NCI-H1092 (cell line): ENCODE measurements at places on chromosomes 2 and 18.

- DNase-seq = no peak
Measured at GRCh38 chr18:79768745-79769144, 29.0 kb upstream of the KCNG2 start.

DNA sequence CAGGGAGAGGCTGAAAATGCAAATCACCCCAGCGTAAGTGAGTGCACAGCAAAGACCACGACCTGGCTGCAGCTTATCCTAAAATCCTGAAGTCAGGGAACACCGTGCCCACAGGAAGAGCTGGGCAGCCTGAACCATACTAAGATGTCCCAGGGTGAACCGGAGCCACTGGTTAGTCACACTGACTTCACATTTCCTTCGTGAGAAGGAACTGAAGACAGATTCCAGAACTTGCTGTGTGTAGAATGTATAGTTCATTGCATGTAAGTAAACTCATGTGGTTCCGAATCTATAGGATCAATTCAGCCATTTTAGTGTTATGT, 84.6 kb upstream of the NDUFV2 start:
- DNase-seq = no peak

DNA sequence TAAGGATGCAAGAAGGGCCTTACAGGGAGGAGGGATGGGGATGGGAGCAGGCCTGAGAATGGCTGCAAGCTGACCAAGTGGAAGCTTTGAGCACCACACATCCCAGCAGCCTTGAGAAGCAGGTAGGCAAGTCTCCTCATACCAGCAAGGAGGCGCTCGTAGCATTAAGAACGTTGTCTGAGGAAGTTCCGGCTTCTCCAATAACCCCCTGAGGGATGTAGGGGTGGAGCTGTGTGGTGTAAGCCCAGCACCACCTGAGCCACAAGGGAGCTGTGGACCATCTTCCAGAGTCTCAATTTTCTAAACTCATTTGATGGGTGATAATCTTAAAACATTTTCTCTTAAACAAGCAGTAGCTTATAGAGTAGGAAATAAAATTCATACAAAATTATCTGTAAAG, 50.6 kb downstream of the ST3GAL5 start:
- DNase-seq = no peak

- DNase-seq = no peak
Measured at GRCh38 chr2:113133704-113134598, 6.6 kb downstream of the IL1RN start.

GRCh38 chr2:9565436-9566153, 10.0 kb upstream of the ADAM17 start:
- no peak for DNase-seq

- DNase-seq = no peak
Measured at GRCh38 chr2:88842656-88843460, 151.4 kb downstream of the RPIA start.

DNA sequence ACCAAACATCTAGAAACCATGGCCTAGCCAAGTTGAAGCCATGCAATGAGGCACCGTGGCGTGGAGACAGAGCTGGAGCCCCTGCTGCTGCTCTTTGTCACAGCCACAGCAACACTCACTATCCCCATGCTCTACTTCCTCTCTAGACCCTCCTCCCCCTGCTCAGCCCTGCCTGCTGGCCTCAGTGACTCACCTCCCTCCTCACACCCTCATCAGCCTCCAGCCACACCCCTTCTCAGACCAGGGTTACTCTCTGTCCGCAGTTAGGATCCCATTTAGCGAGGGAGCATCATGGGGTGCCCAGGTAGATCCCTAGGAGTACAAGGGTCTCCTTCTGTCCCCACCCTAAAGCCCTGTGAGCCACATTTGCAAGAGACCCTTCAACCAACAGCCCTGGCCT, 25.4 kb upstream of the SOX11 start:
- no peak for DNase-seq

DNA sequence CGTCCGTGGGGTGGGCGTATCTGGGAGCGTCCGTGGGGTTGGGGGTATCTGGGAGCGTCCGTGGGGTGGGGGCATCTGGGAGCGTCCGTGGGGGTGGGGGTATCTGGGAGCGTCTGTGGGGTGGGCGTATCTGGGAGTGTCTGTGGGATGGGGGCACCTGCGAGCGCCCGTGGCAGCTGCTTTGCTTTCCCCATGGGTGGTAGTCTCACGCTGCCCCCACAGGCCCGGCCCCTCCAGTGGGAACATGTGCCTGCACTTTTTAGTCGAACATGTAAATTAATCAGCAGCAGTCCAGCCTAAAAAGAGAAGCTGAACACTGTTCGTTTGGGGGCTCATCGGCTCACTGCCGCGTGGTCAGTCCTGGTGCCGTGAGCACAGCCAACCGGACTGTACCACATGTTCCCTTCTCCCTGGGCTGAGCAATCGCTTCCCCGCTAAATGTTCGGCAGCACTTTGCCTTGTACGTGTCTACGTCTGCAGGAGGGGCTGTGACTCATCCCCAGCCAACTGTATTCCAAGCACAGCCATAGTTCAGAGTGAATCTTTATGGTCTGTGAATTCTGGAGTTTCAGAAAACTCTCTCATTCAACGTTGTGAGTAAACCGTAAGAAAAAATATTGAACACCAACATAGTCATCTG, 271.5 kb downstream of the AGAP1 start:
- no peak for DNase-seq

- DNase-seq = no peak
Measured at GRCh38 chr2:98902209-98903063, 33.6 kb downstream of the CRACDL start.

DNA sequence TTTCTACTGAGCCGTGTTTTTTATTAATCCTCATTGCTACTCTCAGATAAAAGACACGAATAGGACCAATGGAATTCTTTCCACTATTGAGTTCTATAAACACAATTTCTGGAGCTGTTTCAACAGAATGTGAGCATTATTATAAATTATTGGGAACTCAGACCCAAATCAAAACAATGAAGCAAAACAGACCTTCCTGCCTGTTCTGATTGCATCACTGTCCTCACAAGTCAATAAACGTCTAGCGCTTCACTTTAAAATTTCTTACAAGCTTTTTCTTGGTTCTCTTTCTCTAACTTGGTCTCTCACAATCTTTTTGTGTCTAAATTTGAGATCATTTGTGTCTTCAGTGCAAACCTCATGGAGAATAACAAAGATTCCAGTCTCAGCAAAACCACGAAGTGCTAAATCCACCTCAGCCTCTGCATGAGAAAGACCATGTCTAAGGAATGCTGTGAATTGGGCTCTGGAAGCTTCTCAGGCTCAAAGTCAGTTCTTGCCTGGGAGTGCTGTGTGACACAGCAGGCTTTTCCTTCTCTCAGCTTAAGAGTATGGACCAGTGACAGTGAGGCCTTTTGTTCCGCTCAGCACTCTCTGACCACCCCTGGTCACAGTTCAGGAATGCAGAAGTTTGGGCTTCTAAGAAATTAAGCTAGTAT, 22.8 kb downstream of the ARHGAP28 start:
- no peak for DNase-seq

DNA sequence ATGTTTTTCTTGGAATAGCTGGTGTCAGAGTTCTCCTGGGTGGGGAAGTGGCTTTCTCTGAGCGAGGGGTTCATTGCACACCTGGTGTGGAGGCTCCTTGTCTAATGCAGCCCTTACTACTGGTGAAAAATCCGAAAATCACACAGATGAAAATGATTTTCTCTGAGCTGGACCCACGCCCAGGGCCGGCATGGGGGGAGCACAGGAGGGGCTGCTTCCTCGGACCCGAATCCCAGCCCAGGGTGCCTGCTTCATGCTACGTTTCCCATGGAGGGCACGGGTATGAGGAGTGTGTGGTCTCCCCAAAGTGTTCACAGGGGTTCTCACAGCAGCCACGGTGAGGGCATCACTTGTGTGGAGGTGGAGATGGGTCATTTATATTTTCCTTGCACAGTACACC, 288.0 kb upstream of the HDAC4 start:
- DNase-seq = no peak

DNA sequence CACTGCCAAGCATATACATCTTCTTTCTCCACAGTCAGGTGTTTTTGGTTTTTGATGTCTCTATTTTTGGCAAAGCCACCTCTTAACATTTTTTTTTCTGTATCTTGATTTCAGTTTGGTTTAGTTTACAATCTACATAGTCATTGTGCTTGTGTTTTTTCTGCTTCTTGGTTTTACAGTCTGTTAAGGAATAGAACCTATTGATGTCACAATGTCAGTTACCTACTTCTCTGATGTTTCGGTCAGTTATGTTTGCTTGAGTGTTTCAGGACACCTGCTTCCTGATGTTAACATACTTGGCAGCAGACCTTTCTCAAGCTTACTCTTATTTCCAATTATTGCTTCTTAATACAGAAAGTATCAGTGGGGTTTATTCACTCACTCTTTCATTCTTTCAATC, 253.3 kb downstream of the SPAG16 start:
- DNase-seq = no peak

DNA sequence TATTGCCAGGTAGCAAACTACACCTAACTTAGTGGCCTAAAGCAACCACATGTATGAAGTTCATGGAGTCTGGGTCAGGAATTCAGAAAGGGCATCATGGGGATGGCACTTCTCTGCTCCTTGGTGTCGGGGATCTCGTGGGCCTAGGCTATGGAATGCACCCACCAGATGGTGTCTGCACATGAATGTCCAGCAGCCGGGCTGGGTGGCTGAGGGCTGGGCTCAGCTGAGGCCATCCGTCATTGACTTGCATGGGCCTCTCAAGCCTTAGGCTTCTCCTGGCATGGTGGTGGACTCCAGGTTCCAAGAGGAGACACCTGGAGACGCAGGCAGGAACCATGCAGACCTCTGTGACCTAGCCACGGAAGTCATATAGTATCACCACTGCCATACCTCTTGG, 26.0 kb upstream of the RPL31 start:
- DNase-seq = no peak

DNA sequence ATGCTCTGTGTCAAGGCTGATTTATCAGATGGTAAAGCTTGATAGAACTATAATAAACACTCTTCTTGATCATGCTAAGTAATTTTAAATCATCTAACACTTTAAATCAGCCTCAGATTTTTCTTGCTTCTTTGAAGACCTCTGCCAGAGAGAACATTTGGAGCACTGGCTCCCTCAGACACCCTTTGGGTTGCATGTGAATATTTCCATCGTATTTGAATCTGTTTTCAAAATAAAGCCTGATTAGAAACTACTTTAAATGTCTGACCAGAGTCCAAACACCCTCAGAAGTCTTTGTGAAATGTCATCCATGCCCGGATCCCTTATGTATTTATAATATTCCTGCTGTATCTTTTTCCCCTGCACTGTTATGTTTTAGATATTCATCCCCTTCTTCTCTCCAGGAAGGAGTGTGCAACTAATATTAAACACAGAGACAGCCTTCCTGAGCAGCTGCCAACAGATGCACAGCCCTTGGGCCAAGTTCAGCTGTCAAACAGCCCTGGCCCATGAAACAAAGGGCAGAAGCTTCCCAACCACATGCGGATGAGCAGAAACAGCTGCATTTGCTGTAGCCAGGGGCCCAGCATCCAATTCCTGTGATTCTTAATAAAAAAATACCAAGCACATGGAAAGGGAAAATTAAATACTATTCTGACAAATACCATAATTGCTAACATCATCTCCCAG, 46.5 kb downstream of the DPP10 start:
- DNase-seq = no peak

DNA sequence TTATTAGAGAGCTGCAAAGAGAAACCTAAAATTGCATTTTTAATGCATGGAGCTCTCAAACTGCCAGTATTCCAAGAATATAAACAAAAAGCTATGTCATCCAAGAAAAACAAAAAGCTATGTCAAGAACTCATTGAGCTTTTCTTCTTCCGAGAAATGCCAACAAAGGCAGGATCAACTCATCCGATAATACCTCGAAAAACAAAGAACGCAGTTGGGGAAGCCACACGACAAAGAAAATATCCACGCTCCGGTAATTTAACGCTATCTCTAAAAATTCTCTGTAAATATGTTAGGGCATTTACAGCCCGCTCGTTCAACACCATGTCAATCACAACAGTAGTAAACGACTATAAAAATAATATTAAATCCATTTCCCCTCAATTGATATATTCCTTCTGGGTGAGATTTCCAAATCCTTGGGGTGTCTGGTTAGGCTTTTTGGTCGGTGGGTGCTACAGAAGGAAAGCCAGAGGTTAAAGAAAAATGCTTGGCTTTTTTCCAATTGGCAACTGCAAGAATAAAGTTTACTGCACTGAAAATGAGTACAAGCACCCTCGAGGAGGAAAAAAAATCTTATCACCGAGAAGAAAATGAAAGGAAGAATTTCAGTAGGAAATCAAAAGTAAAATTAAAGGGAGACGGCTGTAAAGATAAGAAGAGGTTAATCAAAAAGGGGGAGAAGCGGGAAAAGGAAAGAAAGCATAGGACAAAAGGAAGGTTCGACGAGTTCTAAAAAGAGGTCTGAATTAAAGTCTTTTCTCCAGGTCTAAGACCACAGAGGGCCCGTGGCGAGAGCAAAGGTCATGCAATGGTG, 856 bp downstream of the TIA1 start:
- DNase-seq = peak; percentile 18

DNA sequence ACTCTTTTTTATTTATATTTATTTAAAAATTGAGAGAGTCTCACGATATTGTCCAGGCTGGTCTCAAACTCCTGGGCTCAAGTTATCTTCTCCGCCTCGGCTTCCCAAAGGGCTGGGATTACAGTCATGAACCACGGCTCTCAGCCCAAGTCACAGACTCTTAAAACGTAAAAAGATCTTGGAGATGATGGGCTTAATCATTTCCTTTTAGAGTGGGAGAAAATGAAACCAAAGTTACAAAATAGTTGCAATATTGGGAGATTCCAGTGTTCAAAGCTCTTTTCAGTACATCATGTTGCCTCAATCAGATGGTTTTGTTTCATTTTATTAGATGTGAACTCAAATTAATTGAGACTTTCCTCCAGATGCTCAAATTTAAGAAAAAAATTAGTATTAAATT, 151.4 kb upstream of the XPO1 start:
- DNase-seq = no peak

DNA sequence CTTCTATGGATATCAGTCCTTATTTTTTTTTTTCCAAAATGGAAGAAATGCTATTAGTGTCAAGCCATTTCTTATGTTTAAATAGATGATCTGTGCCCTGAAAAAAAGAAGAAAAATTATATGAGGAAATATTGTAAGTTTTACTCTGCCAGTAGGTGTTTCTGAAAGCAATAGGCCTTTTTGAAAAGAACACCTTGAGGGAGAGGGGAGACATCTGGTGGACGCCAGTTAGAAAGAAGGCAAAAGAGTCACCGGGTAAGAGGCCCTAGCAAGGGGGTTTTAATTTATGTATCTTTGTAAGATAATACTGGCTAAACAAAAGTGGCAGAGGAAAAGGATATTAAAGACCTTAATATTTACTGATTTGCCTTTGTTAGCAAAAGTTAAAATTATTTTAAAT, 56.1 kb downstream of the DYNAP start:
- peak; percentile 1 for DNase-seq

DNA sequence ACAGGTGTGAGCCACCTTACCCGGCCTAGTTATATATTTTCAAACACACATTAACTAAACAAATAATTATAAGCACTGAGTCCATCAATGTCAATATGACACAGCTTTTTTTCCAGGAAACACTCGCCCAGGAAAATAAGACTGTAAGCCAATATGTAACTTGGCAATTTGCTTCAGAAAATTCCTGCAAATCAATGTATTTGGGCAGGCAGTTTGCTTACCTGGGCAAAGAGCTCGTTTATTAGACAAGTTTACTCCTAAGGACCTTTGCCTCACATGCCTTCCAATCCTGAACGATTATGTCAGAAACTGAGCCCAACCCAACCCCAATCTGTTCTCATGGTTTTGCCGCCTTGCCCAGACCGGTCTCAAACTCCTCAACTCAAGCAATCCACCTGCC, 34.7 kb upstream of the NDUFV2 start:
- DNase-seq = no peak

GRCh38 chr2:86480105-86480504, 38.9 kb downstream of the KDM3A start:
- DNase-seq = no peak

GRCh38 chr2:239884051-239884405, 141.1 kb downstream of the NDUFA10 start:
- DNase-seq = no peak
